H4 (cell line): ENCODE measurements at places on chromosomes 2 and 18. TPM values are rescaled to one million over a fixed set of nuclear protein-coding genes. Genes with fewer than 3 reads are reported as not detected.

GRCh38 chr2:225999692-226000091 lies 600.2 kb downstream of the NYAP2 start:
- DNase-seq: peak; percentile 37

Gene DPYSL5
- 4.5 and 5.0 TPM in 2 replicates for total RNA-seq

DNA sequence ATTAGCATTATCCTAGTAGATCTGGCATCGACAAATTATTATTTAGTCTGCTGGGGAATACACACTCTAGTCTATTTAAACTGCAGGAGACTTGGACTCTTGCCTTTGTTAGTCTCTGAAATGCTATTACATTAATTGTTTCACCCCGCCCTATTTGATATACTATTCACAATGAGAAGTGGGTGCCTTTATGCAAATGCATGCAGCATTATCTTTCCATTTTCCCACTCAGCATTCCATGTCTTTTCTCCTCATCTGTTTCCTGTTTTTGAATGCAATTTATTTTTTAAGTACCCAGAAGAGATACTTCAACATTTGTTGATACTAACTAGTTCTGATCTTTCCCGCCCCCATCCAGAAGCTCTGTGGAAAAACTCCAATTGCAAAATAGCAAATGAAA lies 395.3 kb upstream of the NXPH2 start:
- DNase-seq: no peak

DNA sequence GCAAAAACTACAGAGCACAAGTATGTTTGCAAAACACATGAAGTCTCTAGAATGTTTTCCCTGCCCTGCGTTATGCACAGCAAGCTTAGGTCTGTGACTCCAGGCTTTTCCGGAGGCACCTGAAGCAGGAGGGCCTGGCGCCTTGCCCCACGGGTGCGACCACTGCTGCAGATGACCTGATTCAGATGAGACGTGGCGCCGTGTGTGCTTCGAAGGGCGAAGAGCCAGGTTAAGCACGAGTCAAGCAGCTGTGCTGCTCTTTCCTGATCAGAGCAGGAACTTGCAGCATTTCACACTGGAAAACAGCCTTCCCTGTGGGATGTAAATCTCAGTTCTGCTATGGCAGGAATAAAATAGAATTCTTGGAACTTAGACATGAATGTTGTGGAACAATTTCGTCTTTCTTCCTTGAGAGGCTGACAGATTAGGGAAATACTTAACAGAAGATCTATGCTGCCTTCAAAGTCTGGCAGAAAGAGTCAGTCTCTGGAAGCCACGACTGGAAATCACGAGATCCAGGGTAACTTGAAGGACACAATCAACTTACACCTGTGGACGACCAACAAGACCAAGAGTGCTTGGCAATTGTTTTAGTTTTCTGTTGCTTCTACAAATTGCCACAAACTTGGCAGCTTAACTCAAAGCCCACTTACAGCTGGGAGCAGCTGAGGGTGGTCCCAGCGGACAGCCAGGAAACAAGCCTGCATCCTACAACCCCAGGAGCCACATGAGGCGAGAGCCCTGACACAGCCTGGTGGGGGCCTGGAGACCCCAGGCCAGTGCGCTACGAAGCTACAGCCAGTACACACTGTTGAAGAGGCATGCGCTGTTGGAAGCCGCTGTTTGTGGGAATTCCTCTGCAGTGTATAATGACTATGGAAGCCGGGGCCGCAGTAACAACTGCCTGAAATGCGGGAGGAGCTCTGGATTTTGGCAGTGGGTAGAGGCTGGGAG lies 42.9 kb downstream of the EIPR1 start:
- no peak for DNase-seq

GRCh38 chr2:236236559-236237452 lies 27.4 kb downstream of the ASB18 start:
- no peak for DNase-seq

Gene FSHR
- total RNA-seq: 0.29 TPM in 1 of 2 replicates, not detected in the other

Gene MC5R
- total RNA-seq: 0.10 TPM in 1 of 2 replicates, not detected in the other

DNA sequence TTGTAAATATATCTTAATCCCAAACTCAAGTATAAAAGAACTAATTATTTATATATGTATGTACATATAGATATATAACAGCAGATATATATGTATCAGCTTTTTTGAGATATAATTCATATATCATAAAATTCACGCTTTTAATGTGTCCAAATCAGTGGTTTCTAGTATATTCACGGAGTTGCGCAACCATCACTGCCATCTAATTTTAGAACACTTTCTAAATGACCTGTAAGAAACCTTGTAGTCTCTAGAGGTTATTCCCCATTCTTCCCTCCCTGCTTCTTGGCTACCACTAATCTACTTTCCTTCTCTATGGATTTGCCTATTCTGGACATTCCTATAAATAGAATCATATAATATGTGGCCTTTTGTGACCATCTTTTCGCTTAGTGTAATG lies 163.5 kb upstream of the TCF4 start:
- no peak for DNase-seq

DNA sequence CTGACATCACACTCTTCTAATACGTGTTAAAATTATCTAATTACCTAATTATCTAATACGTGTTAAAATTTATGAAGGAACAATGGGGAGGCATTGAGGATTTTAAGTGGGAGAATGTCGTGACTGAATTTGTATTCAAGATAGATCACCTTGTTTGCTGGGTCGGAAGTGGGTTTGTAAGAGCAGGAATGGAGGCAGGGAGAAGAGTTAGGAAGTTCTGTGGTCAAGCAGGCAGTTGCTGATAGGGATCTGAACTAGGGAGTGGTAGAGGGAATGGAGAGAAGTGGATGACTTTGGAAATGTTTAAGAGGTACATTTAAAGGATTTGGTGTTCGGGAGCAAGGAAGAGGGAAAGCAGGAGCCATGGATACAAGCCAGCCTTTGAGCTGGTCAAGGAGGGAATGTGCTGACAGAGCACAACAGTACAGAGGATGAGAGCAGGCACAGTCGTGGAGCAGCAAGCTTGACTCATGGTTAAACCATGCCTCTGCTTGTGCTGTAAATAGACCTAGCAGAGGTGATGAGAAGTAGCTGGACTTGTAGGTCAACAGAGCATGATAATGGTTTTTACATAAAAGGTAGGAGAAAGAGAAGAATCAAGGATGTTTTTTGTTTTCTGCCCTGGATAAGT lies 16.2 kb downstream of the IL18RAP start:
- peak; percentile 38 for DNase-seq

GRCh38 chr2:167424803-167425755 lies 536.8 kb downstream of the XIRP2 start:
- DNase-seq: no peak

- DNase-seq: no peak
Measured at GRCh38 chr2:177030451-177031105, 182.0 kb upstream of the HNRNPA3 start.
